ENCODE measurements at places on chromosomes 4 and X.
A peak's percentile ranks its signal among the peaks of the same experiment; 100 is the strongest.

GRCh38 chr4:40466789-40467188, 131.7 kb downstream of the CHRNA9 start:
- DNase-seq, result no peak

- DNase-seq, result no peak
Observed at GRCh38 chrX:133414406-133415275, 648 bp downstream of the GPC4 start.

DNA sequence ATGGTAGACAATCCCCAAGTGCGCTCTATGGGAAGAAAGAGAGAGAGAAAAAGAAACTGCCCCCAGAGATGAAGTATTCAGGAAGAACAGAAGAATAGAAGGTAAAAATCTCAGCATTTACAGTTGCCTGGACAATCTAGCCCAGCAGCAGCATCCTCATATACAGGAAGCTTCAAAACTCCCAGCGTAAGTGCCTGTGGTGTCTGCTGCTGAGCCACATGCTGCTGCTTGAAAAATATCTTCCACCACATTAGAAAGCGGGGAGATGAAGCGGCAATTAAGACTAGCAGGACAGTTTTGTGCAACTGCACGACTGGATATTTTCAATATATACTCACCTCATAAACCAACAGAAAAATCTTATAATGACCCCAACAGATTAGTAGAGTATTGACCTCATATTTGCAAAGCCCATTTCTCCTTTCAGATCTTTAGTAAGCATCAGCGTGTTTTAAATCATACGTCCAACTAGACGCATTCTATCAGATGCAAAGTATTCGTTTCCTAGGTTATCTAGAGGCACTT, 972.0 kb upstream of the TENM3 start:
- no peak for DNase-seq

DNA sequence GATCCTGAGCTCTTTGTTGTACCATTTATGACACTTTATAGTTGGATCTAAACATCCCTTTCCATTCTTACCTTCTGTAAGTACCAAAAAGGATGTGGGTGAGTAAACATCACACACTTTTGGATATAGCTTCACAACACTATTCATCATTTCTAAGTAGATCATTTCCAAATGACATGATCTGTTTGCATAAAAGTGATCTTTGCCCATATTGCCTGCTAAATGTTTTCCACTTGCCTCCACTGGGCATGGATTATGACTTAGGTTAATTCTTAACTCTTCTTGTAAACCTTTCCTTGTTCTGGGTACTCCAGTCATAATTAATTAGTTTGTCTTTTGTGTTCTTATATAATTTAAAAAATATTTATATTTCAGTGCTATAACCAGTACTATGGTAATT, 244.9 kb upstream of the AGA start:
- no peak for DNase-seq

DNA sequence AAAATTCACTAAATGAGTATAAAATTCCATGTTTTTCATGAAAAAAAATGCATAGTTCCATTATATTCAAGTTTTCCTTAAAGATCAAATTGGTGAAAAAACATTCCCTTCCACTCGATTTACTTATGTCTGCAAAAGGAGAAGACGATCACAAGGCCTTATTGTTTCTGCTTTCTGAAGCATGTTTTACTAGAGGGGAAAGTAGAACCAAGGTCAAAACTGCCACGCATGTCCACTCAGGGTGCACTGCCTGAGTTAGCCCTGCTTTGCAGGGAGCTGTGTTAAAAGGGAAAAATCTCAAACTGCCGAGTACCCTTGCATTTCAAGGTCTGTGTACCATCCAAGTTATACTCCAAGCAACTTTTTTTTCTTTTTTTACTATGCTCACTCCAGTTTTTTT, 57.2 kb downstream of the TRAPPC11 start:
- no peak for DNase-seq

DNA sequence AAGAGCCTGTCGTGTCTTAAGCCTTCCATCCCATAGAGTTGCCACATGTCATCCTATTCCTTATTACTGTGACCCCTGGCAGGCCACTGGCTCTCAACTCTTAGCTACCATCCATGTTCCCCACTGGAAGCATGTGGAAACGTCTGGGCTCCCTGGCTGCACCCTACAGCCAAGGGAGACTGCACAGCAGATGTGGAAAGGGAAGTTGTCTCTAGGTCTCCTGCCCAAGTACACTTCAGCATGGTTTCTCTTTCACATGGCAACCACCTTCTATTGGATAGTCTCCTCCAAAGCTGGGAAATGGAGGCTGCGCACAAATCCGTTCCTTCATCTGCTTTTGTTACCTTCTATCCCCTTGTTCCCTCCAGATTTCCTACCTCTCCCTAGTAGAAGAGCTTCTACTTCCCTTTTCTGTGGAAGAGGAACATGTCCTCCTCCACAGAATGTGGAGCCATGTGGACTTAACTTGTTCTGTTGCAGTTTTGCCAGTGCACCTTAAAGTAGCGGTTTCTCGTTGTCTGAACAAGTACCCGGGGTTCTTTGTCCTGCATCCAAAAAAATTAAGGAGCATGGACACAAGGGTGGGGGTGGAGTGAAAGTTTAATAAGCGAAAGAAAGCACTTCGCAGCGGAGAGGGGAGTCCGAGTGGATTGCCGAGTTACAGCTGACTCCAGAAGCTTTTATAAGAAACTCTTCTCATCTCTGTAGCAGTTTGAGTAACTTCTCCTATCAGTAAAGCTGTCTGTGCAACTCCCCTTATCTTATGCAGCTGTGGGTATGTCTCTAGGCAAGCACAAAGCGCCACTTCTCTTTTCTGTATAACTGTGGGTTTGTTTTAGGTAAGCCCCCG, 52.5 kb downstream of the HMGB2 start:
- peak; percentile 49 for DNase-seq

GRCh38 chr4:174096456-174096855, 187.0 kb downstream of the FBXO8 start:
- DNase-seq, result no peak

GRCh38 chr4:107997794-107998193, 8.1 kb downstream of the HADH start:
- no peak for DNase-seq

DNA sequence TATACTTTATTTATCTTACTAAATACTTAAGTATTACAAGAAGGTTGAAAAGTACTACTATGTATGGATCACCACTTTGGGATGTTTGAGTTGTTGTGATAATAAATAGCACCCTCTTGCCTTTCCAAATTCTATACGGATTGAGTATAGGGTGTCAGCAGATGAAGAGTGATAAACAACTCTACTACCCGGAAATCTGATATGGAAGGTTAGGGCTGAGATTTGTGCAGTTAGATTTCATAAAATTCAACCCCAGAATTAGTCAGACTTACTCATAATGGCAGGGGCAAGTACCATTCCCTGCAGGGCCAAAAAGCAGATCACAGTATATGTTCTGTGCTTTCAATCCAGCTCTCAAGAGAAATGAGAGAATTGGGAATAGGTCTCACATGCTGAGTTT, 1008.9 kb upstream of the PCDH7 start:
- DNase-seq, result no peak

DNA sequence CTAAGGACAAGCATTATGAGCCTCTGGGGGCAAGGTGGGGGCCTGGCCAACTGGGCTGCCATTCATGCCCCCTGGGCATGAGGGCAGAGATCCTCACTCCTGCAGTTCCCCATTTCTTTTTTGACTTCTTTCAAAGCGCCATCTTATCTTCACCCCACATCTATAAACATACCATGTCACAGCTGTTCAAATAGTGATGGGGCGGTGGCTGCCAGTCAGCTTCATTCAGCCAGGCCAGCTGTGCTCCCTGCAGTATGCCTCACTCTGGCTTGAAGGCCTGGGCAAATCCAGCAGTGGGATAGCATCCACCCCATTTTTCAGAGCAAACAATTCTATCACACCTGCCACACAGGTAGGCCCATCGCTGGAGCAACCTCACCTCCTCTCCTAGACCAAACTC, 85.5 kb downstream of the NHSL2 start:
- no peak for DNase-seq

- DNase-seq, result no peak
Observed at GRCh38 chrX:63503541-63503940, 152.4 kb upstream of the SPIN4 start.

DNA sequence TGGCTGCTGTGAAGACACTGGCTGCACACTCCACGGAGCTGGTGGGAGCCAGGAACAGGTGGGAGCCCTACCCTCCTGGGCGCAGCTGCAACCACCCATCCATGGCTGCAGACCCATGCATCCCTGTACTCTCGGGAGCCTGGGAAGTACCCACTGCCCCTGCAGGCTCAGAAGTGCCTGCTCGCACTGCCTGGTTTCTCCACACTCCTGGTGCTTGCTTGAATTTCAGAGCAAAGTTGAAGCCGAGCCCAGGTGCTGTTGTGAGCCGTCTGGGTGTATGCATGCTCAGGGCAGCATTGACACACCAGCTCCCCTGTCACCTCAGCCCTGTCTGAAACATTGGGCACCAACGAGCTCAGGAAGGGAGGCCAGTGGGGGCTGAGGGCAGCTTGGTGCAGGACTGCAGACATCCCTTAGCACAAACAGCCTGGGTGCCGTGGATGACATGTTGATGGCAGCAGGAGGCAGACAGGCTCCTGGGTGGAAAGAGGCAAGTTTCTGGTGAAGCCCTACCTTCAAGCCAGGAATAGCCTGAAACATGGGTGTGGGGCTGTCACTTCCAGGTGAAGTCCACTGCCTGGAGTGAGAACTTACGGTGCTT, 585.9 kb downstream of the PCDH18 start:
- no peak for DNase-seq

GRCh38 chrX:110294087-110294486, 23.8 kb downstream of the AMMECR1 start:
- DNase-seq, result peak; percentile 43

DNA sequence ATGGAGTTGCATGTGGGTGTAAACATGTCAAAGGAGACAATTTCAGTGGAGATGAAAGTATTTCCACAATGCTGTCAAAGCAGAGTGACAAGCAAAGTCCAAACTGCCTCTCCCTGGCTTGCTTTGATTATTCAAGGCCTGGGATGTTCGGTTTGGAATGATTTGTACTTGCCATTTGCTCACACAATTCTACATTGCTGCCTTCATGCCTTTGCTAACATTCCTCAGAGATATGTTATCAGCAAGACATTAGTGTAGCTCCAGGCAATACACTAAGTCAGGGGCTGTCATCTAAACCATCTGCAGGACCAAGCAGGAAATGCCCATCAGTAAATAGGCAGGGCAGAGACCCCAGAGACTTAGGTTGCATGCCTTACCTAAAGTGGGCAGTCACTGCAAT, 79.6 kb upstream of the C1QTNF7 start:
- no peak for DNase-seq

DNA sequence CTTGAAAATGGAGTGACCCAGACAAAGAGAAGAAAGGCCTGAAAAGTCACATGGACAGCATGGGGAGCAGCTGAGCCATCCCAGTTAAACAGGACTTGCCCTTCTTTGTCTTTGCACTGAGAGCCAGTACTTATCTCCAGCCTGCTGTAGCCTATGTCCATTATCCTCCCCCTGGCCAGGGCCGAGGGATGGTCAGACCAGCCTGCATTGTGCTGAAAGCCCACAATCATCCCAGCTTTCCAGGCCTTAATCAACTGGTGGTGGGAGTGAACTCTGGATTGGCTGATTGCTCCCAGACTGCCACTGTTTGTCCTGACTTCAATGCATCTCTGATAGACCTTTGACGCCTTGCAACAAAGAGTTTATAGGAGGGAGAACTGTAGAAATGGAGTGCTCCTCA, 453.1 kb downstream of the EPHA5 start:
- DNase-seq, result no peak

DNA sequence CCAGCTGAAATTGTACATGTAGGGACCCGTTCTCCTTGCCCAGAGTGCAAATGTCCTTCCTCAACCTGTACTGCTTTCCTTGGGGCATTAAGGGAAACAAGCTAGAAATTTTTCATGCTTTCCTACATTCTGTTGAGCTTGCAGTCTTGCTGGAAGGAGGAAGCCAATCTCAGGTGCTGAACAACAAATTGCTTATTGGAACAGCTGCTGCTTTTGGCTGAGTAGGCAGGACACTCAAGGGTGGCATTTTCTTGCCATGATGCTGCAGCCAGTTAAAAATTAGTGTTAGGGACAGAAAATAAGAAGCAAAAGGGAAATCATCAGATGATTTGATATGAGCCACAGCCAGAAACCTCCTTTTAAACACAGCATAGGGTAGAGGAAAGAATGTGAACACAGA, 223.7 kb downstream of the QDPR start:
- DNase-seq, result no peak

- DNase-seq, result no peak
Observed at GRCh38 chrX:19017271-19017670, 33.4 kb upstream of the PHKA2 start.

GRCh38 chr4:113117358-113117702, 67.9 kb downstream of the ANK2 start:
- no peak for DNase-seq

DNA sequence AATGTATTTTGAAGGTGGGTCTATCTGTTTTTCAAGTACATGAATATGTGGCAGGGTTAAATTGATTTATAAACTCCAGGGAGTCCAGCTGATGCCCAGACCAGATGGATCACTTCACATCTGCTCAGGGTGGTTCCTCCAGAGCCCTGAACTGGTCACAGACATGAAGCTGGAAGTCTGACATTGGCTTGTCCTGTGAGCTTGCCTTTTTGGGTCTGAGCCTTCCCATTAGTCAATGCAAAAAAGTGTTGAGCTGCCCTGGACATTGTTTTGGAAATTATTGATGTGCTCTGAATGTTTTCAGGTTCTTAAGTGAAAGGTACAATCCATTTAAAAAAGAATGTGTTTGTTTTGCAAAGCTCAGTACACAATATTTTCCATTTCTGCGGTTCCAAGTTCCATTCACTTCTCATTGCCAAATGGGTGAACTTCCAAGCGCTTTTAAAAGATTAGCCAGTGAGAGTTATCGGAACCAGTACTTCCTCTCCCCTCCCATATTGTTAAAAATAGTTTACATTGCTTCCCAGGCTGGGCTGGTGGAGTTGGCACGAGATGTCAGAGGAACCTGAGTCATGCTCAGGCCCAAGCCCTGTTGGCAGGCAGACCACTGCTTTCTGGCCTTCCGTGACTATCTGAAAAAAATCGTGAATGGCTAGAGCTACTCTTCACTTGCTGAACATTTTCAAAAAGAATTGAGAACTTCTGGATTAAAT, 52.1 kb downstream of the PDGFRA start:
- no peak for DNase-seq

- no peak for DNase-seq
Observed at GRCh38 chr4:39657465-39657864, 18.8 kb upstream of the SMIM14 start.

DNA sequence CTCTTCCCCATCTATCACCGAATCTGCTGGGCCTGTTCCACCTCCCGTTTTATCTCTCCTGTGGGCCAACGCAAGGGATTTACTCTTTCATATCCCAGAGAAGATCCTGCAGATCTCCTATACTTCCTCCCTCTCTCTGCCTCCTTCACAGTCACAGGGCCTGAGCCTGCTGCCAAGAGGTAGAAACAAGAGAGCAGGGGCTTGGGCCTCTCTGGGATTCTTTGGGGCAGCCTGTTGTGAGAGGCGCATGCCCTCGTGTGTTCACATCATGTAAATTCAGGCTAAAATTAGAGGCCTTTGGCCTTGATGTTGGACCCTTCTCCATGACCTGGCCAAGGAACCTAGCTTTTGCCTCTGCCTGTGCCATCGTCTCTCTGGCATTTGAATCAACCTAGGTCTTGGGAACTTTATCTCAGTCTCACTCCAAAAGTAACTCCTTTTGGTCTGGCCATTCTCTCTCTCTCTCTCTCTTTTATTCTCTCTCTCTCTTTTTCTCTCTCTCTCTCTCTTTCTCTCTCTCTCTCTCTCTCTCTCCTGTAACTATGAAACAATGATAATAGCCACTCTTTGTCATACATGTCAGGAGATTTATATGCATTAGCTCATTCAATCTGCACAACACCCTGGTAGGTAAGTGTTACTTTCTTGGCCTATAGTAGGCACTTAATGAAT, 20.0 kb upstream of the EFNB1 start:
- DNase-seq, result no peak

- no peak for DNase-seq
Observed at GRCh38 chrX:150615356-150615755, 46.9 kb downstream of the MTM1 start.
